ENCODE measurements at places on chromosomes 11 and 22. TPM values are rescaled to one million over a fixed set of nuclear protein-coding genes. Genes with fewer than 3 reads are reported as not detected.
A peak's percentile ranks its signal among the peaks of the same experiment; 100 is the strongest.

GRCh38 chr11:74030723-74031676, 22.1 kb upstream of the UCP3 start:
- no peak for DNase-seq

- no peak for DNase-seq
Observed at GRCh38 chr11:72308226-72309073, 64.5 kb upstream of the PHOX2A start.

- peak; percentile 22 for DNase-seq
Observed at GRCh38 chr11:10770626-10771254, 19.7 kb downstream of the CTR9 start.

DNA sequence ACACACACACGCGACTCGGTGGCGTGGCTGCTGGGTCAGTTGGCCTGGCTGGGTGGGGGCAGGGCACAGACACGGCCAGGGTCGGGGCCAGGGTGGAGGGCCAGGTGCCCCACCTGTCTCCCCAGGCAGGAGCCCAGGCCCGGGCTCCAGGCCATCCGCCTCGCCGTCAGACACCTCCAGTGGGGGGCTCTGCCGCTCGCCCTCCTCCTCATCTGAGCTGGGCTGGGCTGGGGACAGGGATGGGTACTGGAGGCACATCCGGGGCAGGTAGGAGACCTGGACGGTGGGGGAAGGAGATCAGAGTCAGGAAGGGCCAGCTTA, 6.2 kb upstream of the MYBPC3 start:
- DNase-seq: no peak

DNA sequence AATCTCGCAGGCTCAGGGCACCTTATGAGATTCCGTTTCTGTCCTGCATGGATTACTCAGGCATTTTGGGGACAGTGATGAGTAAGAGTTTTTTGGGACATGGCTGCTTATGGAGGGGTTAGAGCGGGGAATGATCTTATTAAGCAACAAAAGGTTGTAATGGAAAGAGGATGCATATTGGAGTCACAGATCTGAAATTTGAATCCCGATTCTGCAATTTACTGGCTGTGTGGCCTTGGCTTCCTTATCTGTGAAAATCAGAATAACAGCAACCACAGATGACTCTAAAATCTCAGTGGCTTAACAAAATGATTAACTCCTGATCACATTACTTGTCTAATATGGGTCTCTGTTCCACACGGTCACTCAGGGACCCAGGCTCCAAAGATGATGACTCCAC, 5.8 kb downstream of the TSPAN18 start:
- DNase-seq: no peak

GRCh38 chr11:115672999-115673411, 168.8 kb upstream of the CADM1 start:
- DNase-seq: no peak

- DNase-seq: no peak
Observed at GRCh38 chr11:69344570-69345145, 50.7 kb downstream of the MYEOV start.

- no peak for DNase-seq
Observed at GRCh38 chr11:106520146-106520912, 442.9 kb downstream of the AASDHPPT start.

DNA sequence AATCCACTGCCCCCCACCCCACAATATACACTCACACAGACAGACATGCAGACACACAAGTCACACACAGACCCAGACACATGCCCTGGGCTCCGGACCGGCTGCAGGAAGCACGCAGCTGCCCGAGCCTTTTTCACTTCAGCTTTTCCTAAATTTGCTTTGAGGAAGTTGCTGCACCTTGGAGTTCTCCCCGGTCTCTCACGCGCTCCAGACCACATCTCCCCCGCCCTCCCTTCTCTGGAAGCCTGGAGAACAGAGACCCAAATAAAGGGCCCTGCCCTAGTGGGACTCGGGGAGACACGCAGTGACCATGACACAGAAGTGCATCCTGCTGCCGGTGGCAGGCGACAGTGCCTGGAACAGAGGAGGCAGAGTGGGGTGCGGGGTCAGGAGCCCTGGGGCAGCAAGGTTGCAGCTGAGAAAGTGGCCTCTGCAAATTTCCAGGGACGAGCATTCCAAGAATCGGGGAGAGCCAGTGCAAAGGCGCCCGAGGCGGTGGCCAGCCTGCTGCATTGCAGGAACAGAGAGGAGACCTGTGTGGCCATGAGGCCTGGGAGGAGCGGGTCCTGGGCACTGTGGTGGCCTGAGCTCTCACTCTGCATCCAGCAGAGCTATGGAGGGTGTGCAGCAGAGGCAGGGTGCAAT, 19.1 kb downstream of the RPL3 start:
- peak; percentile 96 for DNase-seq

GRCh38 chr11:76512851-76513653, 68.2 kb downstream of the EMSY start:
- no peak for DNase-seq

DNA sequence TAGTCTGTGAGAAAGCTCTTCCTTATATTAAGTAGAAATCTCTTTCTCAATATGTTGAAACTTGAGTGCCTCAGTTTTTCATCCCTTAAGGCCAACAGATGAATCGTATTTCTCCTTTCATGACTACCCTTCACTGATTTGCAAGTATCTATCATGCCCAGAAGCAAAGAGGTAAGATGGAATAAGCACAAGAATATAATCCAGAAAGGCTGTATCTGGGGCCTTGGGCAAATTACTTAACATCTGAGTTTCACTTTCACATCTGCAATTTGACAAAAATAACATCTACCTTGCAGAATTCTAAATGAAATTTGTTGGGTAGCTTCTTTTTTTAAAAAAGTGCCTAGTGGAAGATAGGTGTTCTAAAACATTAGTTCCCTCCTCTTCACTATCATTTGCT, 552.4 kb upstream of the ANO5 start:
- DNase-seq: peak; percentile 23

Gene TMEM45B
- 1.7 TPM for polyA plus RNA-seq

Gene IL18BP
- 33.5 TPM for polyA plus RNA-seq

Gene RELT
- 27.3 TPM for polyA plus RNA-seq

Gene ALX4
- not detected for polyA plus RNA-seq

Gene MYEOV
- not detected for polyA plus RNA-seq

Gene CTSW
- 1.3 TPM for polyA plus RNA-seq

Gene ZC3H12C
- polyA plus RNA-seq: 0.47 TPM

Gene GGTLC2
- not detected for polyA plus RNA-seq
